ENCODE measurements at places on chromosomes 7 and 10. TPM values are rescaled to one million over a fixed set of nuclear protein-coding genes. Genes with fewer than 3 reads are reported as not detected.

- no peak for DNase-seq
Observed at GRCh38 chr10:110192552-110192951, 14.9 kb upstream of the MXI1 start.

GRCh38 chr7:151274936-151275812 is 26.7 kb upstream of the SMARCD3 start:
- no peak for DNase-seq

GRCh38 chr10:28545967-28546644 is 13.2 kb downstream of the WAC start:
- DNase-seq, result no peak

- DNase-seq, result no peak
Observed at GRCh38 chr7:2247141-2247995, 5.3 kb downstream of the NUDT1 start.

GRCh38 chr10:21194510-21194993 is 297.4 kb upstream of the NEBL start:
- DNase-seq, result peak; percentile 40

DNA sequence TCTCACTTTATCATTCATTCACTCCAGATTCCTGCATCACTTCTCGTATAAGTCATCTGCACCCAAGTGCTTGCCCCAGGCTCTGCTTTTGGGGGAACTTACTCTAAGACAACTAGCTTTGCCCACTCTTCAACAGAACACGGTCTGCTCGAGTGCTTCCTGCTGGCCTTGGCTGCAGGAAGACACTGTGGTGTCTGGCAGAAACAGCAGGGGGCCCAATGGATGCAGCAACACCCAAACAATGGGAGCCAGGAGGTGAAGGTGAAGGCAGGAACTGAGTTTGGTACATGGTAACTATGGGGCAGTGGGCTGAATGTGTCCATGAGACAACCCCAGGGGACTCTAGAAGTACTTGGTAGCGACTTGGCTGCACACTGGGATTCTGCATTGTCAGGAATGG is 344.0 kb downstream of the REEP3 start:
- no peak for DNase-seq

DNA sequence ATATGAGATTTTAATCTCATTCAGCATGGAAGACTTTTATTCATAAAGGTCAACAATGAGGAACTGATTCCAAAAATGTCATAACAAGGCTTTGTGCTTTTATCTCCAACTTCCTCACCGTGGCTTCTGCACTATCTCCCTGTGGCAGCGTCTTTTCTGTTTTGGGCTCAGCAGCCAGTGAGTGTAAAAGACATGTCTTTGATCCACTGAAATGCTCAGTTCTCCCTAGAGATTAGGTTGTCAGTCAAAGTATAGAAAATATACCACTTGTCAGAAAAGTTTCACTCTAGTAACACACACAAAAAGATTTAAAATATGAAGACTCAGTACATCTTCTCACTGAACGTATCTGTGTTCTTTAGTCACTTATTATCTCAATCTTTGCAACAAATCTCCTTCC is 901.8 kb upstream of the ZWINT start:
- DNase-seq, result no peak

GRCh38 chr7:135320268-135320667 is 86.6 kb downstream of the STRA8 start:
- peak; percentile 58 for DNase-seq

GRCh38 chr7:89247207-89247606 is 451.7 kb upstream of the TEX47 start:
- no peak for DNase-seq

- DNase-seq, result no peak
Observed at GRCh38 chr10:28199941-28200340, 102.9 kb downstream of the MPP7 start.

GRCh38 chr7:41203542-41203941 is 499.3 kb downstream of the INHBA start:
- no peak for DNase-seq

DNA sequence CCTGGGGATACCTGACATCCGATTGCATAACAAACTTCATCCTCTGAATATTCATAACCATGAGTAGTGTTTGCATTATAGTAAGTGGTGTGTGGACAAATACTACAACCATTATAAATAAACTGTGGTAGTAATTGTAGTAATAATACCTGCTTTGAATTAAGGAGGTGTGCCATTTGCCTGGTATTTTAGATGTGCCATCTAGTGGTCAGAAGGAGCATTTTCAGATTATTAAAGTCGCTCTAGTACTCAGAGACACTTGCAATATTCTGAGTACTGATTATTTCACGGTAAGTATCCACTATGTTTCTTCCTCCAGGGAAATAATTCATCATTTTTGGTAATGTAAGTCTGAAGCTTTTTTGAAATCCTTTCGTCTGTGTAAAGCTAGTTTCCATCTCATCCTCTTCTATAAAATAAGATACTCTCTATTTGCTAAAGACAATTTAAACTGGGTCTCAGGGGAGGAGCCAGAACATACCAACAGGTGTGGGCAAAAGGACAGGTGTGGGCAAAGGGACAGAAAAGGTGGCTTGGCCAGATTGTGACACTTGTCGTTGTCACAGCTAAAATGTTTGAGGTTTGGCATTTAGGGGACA is 115.3 kb upstream of the WDR11 start:
- DNase-seq, result no peak

DNA sequence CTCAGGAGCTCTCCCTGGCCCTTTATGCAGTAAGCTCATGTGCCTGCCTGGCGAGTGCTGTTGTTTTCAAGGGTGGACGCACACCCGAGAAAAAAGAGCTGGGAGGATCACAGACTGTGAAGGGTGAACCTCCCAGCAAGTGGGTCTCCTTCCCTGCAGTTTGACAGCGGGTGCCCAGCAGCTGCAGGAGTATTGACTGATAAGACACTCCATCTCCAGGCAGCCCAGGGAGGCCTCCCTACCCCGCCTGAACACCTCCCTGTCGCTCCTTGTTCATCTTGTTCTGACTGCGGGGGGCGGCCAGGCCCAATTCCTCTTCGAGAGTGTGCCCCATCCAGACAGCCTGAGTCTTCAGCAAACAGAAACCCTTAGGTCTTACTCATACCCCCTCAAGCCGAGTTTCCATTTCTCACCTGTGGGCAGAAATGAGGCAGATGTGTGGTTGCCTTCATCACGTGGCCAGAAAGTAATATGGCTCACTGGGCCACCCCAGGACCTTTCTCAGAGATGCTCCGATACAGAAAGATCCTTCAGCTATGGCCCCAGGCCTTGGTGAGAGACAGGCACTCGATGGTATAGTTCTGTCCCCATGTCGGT is 17.2 kb downstream of the MDH2 start:
- no peak for DNase-seq

GRCh38 chr10:6108631-6109443 is 20.0 kb downstream of the RBM17 start:
- DNase-seq, result no peak

DNA sequence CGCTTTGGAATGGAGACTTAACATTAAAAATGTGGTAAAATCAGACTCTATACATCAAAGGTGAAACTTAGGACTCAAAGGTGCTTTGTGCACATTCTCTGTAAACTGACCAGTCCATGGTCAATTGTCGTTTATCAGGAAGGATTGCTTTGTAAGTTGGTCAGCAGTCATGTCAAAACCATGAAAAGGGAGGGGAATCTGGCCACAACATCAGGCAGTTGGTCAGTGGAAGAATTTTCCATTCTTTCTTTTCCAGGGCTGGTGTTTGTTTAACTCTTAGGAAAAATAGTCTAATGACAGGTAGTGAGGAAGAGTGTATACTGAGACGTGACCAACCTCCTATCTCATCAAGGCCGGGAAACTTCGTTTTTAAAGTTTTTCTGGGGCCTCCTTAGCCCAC is 226.5 kb downstream of the ADK start:
- DNase-seq, result no peak

- DNase-seq, result no peak
Observed at GRCh38 chr7:116426428-116427156, 72.9 kb upstream of the CAV2 start.

- DNase-seq, result no peak
Observed at GRCh38 chr7:146084086-146084485, 32.5 kb upstream of the CNTNAP2 start.

DNA sequence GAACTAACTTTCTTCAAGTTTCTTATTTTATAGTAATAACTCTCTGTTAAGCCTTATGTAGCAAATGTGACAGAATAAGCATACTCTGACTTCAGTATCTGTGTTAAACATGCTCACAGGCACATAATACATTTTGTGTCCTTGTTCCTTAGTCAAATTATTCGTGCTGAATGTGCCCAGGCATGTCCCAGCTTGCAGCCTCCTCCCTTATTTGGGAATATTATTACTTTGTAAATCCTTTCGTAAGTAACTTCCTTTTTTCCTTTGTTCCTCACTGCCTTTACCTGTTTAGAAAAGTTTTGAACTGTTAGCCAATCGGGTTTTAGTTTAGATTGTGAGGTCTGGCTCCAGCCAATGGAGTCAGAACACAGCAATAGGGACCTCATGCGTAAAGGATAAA is 46.9 kb downstream of the GALNT11 start:
- DNase-seq, result no peak

- no peak for DNase-seq
Observed at GRCh38 chr7:103630318-103630717, 184.3 kb upstream of the SLC26A5 start.

DNA sequence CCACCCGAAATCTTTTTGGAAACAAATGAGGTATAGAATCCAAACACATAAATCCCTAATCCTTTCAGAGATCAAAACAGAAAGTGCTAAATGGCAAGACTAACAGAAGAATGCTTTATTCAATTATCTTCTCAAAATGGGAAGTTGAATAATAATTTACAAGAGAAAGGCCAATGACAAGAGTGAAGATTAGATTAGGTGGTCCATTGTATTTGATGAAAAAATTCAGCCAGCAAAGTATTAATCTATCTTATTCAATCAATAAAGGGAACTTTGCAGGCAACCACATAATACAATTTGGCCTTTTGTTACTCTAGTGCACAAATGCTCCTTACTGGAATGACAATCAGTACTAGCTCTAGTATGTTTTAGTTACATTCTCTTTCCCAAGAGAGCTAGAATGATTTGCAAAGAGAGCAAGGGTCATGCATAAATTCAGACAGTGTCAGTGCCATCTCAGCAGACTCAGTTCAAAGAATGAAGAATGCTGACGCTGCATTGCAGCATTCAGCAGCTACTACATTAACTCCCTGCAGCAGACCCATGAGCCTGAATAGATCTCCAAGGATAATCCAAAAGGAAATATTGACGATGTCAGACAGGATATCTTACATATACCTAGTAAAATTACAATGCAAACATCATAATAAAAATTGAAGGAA is 131.8 kb downstream of the ANK3 start:
- DNase-seq, result no peak

DNA sequence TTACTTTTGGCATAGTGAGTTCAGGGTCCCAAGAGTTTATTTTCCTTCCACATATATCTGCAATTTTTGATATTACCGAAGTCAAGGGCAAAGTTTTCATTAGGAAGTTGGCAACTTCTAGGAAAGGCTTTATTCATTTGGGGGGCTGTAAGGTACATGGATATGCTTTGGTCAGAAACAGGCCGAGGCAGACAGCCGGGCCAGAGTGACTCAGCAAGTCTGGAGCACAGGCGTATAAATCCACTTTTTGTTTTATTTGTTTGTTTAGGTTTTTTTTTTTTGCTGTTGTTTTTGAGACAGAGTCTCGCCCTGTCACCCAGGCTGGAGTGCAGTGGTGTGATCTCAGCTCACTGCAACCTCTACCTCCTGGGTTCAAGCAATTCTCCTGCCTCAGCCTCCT is 3.7 kb downstream of the ZNF680 start:
- no peak for DNase-seq

GRCh38 chr10:104928734-104929133 is 287.6 kb downstream of the SORCS3 start:
- no peak for DNase-seq

- DNase-seq, result no peak
Observed at GRCh38 chr7:77258014-77258413, 58.4 kb upstream of the FGL2 start.

DNA sequence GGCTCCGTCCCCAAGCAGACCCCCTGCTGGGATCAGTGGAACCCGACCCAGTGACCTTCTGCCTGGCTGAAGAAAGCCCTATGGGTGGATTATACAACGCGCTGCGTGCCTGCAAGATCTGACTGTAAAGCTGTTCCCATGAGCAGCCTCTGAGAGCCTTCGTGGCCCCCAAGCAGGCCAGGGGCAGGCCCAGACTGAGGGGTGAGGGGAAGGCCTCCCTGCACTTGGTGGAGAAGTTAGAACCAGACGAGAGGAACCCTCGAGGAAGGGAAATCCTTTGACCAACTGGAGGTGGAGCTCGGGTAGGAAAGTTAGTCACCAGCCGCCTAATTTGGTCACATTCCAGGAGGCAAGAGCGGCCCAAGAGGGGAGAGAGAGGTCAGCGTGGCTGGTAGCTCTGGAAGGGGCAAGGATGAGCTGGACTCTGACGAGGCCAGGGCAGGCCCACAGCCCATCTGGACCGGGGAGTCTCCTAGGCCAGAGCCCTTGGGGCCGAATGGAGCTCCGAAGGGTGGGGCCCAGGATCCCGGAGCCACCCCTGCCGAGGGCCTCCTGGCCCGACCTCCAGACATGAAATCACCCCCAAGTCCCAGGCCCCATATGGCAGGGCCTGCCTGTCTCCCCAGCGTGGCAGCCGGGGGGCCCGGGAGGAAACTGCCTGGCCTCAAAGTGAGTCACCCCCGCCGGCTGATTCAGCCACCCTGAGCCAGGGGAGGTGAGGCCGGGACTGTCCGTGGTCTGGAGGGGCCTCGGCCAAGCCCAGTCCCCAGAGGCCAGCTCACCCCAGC is 23.3 kb upstream of the PDGFA start:
- DNase-seq, result no peak

DNA sequence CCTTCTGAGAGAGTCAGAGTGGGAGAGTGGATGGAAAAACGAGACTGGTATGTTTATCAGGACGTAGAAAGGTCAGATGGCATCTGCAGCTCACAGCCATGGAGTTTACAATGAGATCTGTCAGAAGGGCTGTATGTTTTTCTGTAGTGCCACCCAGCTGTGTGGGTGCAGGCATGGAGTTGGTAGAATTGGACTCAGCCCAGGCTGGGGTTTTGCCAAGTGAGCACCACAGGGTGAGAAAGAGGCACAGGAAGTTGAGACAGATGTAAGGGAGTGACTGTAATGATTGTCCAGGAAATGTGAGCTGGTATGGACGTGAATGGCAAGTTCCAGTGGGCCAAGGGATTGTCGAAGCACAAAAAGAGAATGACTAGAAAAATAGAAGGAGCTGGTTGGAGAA is 9.1 kb upstream of the ZYX start:
- no peak for DNase-seq

DNA sequence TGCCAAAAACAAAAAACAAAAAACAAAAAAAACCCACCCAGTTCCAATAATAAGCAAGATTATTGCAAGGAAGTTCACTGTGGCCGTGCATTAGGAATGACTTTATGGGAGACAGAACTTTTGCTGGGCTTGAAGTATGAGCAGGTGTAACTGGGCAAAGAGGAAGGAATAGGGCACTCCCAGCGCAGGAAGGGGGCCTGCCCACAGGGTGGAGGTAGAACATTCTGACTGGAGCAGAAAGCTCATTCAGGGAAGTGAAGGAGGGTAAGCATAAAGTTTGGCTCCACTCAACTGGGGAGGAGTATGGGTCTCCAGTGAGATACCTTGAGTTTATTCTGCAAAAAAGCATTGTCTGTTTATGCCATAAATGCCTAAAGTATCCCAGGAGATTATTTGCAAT is 42.1 kb upstream of the WIPF3 start:
- DNase-seq, result no peak

The LIPA gene
- 90.7 TPM for total RNA-seq

The ANLN gene
- total RNA-seq, result 2.3 TPM

The POLR2J2 gene
- total RNA-seq, result 0.88 TPM

The SEMA3A gene
- total RNA-seq, result 23.2 TPM

The MYO1G gene
- 2.2 TPM for total RNA-seq

The PRKG1 gene
- total RNA-seq, result 36.9 TPM

The CYP3A4 gene
- total RNA-seq, result 0.33 TPM

The ZNF33A gene
- total RNA-seq, result 25.4 TPM

The CCDC172 gene
- not detected for total RNA-seq

The NYAP1 gene
- total RNA-seq, result 0.48 TPM

The DEPP1 gene
- total RNA-seq, result 139 TPM

All from breast epithelium (tissue), 4 donors.